ENCODE measurements at places on chromosomes 1 and 21. TPM values are rescaled to one million over a fixed set of nuclear protein-coding genes. Genes with fewer than 3 reads are reported as not detected.

Gene LCE2B
- 0.83 TPM for polyA plus RNA-seq

Gene RAP1A
- 35.2 TPM for polyA plus RNA-seq

Gene KMO
- 4.4 TPM for polyA plus RNA-seq

GRCh38 chr1:186155594-186155993, 219.5 kb downstream of the TPR start:
- peak; percentile 71 for DNase-seq

GRCh38 chr1:206000641-206001339, 2.4 kb downstream of the RAB7B start:
- DNase-seq = no peak

DNA sequence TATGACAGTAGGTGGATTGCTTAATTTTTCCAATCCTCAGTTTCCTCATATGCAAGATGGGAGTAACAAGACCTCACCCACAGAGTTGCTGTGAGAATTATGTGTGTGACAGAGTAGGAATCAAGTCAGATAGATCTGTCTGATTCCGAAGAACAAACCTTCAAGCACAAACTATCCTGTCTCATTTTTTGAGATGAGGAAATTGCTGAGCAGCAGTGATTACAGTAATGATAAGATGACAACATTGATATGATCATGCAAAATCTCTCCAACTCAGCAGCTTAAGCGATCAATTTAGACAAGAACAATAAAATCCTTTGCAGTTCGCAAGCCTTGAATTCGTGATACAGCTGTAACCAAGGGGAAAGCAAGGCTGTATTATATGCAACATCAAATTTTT, 474.1 kb downstream of the OMA1 start:
- DNase-seq = no peak

GRCh38 chr1:218772575-218772974, 401.1 kb upstream of the LYPLAL1 start:
- DNase-seq = no peak

- no peak for DNase-seq
Measured at GRCh38 chr1:117563492-117563875, 42.4 kb upstream of the TENT5C start.

GRCh38 chr1:16451841-16452528, 11.5 kb downstream of the NECAP2 start:
- no peak for DNase-seq

GRCh38 chr1:30492451-30492850, 230.9 kb downstream of the MATN1 start:
- no peak for DNase-seq

Gene SYT14
- 8.3 TPM for polyA plus RNA-seq

GRCh38 chr1:46489638-46490405, at the start of gene DMBX1:
TSS of gene DMBX1 (plus strand) at chr1:46489836. CDS start at chr1:46507011, 17,175 bp downstream.
- no peak for DNase-seq

GRCh38 chr1:223785808-223786207, 59.9 kb downstream of the TP53BP2 start:
- no peak for DNase-seq

GRCh38 chr1:72224506-72224905, 57.8 kb downstream of the NEGR1 start:
- no peak for DNase-seq

- no peak for DNase-seq
Measured at GRCh38 chr1:100543640-100544039, 5.7 kb downstream of the GPR88 start.

DNA sequence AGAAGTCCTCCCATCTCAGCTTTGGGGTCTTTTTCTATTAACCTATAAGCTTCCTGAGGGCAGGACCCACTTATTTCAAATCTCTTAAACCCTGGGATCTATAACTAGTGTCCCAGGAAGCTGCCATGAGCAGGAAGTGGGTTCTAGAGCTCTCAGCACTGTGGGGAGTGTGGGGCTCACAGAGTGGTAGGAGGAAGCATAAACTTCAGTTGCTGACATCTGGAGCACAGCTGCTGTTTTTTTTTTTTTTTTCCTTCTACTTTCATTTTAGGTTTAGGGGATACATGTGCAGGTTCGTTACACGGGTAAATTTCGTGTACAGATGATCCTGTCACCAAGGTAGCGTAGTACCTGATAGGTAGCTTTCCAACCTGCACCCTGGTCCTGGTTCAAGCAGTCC, 59.3 kb downstream of the AK4 start:
- no peak for DNase-seq

Gene F5
- not detected for polyA plus RNA-seq

Gene RAB3B
- 1.2 TPM for polyA plus RNA-seq

Gene ZNF593OS
- polyA plus RNA-seq = 0.15 TPM

DNA sequence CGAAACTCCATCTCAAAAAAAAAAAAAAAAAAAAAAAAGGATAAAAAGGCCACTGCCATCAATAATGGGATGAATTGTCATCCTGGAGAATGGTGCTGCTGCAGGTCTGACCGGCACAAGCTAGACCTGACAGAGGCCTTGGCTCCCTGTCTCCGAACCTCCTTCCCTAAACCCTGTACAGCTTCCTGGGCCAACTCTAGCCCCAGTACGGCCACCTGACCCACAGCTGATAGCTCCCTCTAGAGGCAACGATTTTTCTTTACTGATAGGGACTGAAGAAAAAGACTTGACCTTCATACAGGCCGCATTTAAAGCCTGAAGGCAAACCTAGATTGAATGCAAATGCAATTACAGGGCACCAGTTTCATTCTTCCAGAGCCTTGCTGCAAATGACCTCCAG, 30.7 kb downstream of the NOL9 start:
- DNase-seq = no peak

DNA sequence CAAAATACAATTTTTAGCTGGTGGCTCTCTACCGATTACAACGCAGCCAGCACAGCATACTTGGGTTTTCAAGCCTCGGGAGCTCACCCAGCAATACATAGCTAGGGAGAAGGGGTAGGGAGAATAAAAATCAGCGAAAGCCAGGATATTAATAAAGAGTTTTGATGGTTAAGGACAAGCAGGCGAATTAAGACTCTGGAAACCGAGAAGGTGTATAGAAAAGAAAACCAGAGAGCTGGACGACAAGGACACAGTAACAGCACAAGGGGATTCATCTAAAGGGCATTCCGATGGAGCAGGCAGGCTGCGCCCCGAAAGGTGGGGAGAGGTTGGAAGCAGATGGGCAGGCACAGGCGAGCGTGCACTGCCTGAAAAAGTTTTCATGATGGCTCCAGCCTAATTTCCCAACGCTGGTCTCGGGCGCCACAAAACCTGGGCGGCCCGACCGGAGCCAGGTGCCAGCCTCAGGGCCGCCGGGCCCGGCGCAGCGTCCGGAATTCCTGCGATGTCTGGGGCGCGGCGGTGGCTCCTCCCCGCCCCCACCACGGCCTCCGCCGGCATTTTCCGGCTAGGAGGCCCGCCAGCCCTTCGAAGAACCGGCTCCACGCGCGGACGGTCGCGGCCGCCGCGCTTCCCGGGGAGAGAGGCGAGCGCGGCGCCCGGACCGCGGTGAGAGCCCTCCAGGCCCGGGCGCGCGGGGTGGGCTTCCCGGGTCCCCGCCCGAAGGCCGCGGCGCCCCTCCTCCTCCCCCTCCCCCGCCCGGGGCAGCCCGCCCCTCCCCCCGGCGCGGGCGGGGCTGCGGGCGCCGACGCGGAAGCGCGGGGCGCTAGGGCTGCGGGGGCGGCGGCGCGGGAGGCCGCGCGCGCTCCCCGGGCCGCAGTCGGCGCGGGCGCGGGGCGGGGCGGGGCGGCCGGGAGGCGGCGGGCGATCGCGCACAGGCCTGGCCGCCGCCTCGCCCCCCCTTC, 774 bp upstream of the DYRK1A start:
- no peak for DNase-seq

DNA sequence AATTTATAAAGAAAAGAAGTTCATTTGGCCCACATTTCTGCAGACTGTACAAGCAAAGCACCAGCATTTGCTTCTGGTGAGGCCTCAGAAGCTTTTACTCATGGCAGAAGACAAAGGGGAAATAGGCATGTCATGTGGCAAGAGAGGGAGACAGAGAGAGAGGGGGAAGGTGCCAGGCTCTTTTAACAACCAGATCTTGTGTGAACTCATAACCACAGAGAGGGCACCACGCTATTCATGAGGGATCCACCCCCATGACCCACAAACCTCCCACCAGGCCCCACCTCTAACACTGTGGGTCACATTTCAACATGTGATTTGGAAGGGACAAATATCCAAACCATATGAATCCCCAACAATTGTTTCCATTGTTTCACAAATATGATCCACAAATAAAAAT, 467.9 kb downstream of the SIPA1L2 start:
- no peak for DNase-seq

DNA sequence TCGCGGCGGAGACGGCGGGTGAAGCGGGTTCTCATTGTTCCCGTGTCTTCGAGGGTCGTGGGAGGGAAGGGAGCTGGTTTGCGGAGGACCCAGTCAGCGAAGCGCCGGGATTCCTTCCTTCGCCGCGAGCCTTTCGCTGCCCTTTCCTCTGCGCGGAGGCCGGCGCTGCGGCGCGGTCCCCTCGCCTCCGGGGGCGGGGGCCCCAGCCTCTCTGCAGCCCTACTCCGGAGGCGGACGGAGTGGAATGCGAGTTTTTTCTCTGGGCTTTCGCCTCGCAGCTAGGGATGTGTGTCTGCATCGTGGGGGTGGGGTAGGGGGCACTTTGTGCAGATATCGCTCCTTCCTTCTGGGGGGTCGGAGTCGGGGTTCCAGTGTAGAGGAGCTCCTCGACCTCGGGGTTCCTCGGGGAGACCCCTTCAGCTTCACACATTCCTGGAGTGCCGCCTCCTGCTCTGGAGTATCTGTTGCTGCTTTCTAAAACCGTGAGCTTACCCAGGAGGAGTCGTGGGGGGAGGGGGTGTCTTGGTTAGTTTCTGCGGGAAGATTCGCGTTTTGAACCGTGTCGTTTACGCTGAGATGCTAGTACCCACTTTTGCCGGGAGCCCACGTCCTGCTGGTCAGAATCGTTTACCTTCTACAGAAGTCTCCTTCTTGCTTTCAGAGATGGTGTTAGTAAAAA, 595 bp downstream of the RNF2 start:
- DNase-seq = no peak

DNA sequence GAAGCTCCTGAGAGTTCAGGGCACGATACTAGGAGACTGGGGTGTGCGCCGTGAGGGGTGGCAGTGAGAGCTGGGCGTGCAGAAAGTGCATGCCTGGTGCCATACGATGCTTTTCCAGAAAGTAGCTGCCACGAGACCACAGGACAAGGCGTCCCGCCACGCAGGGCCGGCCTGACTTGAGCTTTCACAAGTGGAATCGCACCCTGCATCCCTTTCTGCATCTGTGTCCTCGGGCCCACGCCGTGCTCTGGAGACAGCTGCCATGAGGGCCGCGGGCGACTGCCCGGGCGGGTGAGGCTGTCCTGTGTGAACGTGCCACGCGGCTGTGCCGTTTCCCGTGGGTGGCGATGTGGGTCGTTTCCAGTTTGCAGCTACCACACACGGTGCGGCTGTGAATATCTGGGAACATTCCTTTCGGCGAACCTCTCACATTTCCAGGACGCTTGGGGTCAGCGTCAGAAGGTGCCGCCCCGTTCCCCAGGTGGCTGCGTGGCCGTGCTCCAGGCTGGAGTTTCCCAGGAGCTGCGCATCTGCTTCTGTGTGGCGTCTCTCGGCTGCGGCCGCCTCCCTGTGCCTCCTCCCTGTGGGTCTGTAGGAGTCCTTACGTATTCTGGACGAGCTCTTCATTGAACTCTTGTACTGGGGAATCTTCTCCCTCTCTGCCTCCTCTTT, 1.0 kb upstream of the PERM1 start:
- no peak for DNase-seq

DNA sequence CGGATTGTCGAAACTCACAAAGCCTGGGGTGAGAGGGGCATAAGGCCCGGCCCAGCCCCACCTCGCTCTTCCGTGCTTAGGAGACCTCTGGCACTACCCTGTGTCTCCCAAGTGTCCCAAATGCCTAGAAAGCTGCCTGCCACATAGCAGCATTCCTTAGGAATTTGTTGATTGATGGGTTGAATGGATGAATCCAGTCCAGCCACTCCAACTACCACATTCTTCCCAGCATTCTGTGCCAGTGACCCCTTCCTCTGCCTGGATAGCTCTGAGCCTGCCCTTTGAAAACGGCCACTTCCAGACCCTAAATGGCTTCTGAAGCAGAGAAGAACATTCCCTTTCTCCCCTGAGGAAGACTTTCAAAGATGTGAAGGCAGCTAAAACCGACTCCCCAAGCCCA, 11.5 kb downstream of the CELF3 start:
- DNase-seq = no peak

GRCh38 chr1:65189576-65190115, 41.6 kb downstream of the AK4 start:
- no peak for DNase-seq

- no peak for DNase-seq
Measured at GRCh38 chr1:234696148-234696576, 86.2 kb upstream of the IRF2BP2 start.

DNA sequence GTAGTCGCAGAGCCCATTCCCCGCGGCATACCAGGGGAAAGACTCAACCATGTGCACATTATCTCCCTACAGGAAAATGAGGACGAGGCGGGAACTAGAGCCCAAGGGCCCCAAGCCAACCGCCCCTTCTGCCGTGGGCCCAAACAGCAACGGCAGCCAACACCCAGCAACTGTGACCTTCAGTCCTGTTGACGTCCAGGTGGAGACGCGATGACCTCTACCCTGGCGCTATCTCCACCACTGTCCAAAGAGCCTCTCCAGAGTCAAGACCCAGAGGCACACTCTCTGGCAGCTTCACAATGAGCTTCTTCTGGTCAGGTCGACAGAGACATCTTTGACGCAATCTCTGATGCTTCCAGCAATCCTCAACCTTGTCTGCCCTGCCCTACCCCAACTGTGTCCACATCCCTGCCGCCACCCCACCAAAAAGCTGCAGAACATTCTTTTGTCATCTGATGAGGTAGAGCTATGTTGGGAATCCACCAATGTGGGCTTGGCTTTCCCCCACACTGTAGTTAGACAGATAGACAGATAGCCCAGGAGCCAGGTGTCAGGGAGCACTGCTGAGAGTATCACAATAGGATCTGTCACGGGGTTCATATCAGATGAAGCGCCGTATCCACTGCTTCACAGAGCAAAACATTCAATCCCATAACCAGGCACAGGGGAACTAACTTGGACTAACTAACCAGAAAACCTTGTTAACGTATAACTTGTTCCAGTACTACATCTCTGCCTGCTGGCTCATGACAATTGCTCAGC, 37.4 kb upstream of the SRRM1 start:
- no peak for DNase-seq

Gene TMPRSS2
- polyA plus RNA-seq = not detected

DNA sequence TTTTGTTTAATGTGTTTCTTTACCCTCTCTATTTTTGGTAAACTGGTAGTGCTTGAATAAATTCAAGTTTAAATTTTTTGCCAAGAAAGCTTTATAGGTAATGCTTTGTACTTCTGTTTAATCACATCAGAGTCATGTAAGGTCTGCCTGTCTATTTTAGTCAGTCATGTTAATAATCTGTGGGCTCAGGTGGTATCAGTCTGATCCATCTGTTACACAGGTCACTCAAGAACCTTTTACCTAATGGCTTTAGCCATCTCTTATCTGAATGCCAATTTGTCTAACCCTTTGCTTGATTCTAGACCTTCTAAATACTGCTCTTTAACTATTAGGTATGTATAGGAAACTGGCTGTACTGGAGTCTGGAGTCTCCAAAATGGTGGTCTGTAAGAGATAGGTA, 16.6 kb downstream of the MDM4 start:
- DNase-seq = no peak

GRCh38 chr1:55362558-55362957, 147.4 kb upstream of the USP24 start:
- no peak for DNase-seq

- no peak for DNase-seq
Measured at GRCh38 chr1:185463011-185463410, 146.0 kb upstream of the IVNS1ABP start.

Gene FLG2
- 0.15 TPM for polyA plus RNA-seq

GRCh38 chr21:21971384-21971783, 973.2 kb downstream of the NCAM2 start:
- no peak for DNase-seq

Measured in keratinocyte (primary cell).